ENCODE measurements at places on chromosomes 3 and 15.

- DNase-seq: no peak
These were observed 53.2 kb upstream of the RASGRP1 start for GRCh38 chr15:38617831-38618230.

DNA sequence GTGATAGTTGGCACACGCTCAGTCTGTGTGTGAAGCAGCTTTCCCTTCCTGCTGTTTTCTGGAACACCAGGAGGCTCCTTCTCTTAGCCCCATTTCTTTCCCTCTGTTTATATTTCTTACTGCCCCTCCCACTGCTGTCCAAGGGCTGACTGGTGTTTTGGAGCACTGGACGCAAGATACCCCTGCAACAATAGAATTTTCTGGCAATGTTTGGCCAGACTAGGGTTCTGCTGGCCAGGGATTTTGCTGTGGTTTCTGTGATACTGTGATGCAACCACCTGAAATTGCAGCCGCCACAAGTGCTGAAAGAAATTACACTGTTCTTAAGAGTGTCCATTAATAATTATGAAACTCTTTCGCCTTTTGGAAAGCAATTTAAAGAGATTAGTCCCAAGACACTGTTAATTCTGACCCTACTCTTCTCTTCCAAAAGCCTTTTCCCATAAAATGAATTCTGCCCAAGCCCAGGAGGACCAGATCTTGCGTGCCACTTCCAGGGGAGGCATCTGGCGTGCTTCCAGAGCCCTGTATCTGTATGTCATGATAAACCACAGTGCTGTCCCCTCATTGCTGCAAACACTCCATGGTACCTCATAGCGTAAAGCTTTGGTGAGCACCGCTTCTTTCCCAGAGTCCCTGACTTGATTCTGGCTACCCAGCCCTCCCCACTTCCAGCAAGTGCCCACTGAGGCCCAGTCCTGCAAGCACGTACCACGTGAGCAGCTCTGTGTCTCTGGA lies 159.4 kb upstream of the CHRM5 start:
- DNase-seq: no peak

DNA sequence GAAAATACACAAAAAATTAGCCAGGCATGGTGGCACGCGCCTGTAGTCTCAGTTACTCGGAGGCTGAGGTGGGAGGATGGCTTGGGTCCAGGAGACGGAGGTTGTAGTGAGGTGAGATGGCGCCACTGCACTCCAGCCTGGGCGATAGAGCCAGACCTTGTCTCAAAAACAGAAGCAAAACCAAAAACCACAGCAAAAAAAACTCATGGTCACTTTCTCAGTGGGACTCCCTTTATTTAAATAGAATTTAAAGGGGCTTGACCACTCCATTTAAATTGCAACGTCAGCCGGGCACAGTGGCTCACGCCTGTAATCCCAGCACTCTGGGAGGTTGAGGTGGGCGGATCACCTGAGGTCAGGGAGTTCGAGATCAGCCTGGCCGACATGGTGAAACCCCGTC lies 32.8 kb downstream of the ARHGAP31 start:
- no peak for DNase-seq

GRCh38 chr3:29414468-29415224 lies 133.8 kb downstream of the RBMS3 start:
- DNase-seq: no peak

GRCh38 chr3:126342991-126343648 lies 14.1 kb downstream of the KLF15 start:
- DNase-seq: no peak

DNA sequence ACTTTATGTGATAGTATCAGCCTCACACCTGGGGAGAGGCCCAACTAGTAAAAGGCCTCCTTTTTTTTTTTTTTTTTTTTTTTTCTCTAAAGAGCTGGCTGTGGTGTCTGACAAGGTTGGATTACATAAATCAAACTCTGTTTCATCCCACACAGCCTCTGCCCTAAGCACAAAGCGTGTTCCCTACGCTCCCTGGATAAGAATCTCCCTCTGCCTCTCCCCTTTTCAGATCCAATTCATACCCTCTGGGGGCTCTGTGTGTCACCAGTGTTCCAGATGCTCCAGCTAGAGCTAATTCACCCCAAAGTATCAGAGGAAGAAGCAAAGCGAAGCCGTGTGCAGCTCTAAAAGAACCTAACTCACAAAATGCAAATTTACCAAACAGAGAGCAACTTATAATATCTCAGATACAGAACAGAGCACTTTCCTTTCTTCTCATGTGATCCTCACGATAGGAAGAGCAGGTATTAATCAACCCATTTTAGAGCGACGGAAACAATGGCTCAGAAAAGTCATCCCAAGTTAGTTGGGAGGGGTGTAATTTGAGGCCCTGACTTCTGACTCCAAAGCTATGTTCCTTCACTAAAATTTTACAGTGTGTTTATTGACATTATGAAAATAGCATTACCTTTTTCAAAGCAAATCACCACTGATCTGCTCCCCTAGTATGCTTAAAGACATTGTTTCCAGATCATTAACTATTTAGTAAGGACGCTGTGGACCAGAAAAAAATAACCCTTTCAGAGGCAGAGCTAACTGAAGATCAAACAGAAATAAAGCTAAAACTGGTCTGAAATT lies 12.4 kb downstream of the BMF start:
- no peak for DNase-seq

DNA sequence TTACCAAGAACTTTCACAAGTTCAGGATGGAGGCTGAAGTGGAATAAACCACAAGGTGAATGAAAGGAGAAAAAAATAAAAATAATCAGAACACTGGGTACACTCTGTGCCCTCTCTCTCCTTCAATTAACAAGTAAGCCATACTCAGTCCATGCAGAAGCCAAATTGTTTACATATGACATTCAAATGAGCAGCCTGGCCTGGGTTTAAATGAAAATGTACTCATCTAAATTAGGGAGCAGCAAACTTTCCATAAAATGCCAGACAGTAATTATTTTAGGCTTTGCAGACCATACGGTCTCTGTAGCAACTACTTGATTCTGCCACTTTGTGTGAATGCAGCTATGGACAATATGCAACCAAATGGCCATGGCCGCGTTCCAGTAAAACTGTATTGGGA lies 376.6 kb downstream of the MAGI1 start:
- no peak for DNase-seq

- DNase-seq: no peak
These were observed 64.3 kb upstream of the LRRN1 start for GRCh38 chr3:3734881-3735280.

GRCh38 chr3:196067439-196067838 lies 14.5 kb downstream of the TFRC start:
- DNase-seq: no peak

Measured in stimulated activated CD4-positive, alpha-beta T cell treated with anti-CD3 and anti-CD28 coated beads, TNF-alpha, amount 100 ng/mL, for 24 hours (primary cell).